ENCODE measurements at places on chromosomes 1 and 21.

- no peak for DNase-seq
These were observed 19.4 kb downstream of the ZBTB40 start for GRCh38 chr1:22471078-22471477.

GRCh38 chr1:116502671-116503314 lies 68.0 kb downstream of the CD58 start:
- DNase-seq, result no peak

DNA sequence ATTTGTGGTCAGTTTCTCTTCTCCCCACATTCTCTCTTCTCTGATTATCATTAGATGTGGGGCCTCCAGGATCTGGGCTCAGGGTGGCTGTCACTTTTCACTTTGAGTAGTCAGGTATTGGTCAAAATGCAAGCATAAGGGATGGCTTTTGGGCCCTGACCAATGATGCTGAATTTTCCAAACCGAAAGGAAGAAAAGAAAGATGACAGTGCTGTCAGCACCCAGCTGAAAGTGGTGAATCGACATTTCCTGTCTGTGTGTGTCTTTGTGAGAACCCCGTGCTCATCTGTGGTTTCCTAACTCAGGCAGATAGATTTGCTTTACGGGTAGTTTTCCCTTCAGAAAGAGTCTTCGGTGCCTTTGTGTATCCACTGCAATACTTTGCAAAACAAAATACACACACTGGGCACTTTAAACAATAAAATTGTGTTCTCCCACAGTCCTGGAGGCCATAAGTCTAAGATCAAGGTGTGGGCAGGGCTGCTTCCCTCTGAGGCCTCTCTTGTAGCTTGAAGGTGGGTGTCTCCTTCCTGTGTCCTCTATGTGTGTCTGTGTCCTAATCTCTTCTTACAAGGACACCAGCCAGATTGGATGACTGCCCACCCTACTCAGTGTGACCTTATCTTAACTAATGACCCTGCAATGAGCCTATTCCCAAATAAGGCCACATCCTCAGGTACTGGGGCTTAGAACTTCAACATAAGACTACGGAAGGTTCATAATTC lies 274.8 kb upstream of the AJAP1 start:
- no peak for DNase-seq

GRCh38 chr1:85275701-85276214 lies 674 bp downstream of the BCL10 start:
- DNase-seq, result no peak

- DNase-seq, result no peak
These were observed at the start of gene HSD11B1 for GRCh38 chr1:209704584-209704983. Gene HSD11B1, plus strand, starts transcription at chr1:209704846. Its CDS starts 97 bp downstream, at chr1:209704943.

- no peak for DNase-seq
These were observed 75.2 kb downstream of the CATSPERE start for GRCh38 chr1:244536316-244536715.

- no peak for DNase-seq
These were observed 71.4 kb upstream of the OLIG2 start for GRCh38 chr21:32954353-32954752.

- DNase-seq, result no peak
These were observed 186.7 kb downstream of the TOMM20 start for GRCh38 chr1:234942012-234942332.

DNA sequence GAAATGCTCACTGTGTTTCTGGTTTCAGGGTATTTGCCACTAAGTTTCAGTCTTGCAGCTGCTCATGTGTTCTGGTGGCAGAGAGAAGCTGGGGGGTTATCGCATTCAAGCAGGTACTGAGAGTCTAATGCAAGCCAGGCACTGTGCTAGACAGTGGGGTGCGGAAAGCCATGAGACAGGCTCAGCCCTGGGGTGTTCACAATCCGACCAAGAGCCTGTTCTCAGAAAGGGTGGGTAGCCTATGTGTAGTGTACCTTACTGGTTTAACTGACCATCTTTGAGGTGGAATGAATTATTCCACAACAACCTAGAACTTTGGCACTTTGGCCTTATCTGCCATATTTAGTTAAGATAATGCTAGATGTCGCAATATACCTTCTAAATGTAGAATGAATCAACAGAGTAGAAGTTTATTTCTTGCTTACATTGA lies 55.3 kb upstream of the ROR1 start:
- no peak for DNase-seq

- DNase-seq, result no peak
These were observed 103.8 kb downstream of the ADARB1 start for GRCh38 chr21:45178070-45178608.
